Activated T-cell treated with anti-CD3 and anti-CD28 coated beads, Interleukin-2, amount 50 U/mL, for 72 hours (primary cell): ENCODE measurements at places on chromosomes 13 and 19. TPM values are rescaled to one million over a fixed set of nuclear protein-coding genes. Genes with fewer than 3 reads are reported as not detected.
A peak's percentile ranks its signal among the peaks of the same experiment; 100 is the strongest.

DNA sequence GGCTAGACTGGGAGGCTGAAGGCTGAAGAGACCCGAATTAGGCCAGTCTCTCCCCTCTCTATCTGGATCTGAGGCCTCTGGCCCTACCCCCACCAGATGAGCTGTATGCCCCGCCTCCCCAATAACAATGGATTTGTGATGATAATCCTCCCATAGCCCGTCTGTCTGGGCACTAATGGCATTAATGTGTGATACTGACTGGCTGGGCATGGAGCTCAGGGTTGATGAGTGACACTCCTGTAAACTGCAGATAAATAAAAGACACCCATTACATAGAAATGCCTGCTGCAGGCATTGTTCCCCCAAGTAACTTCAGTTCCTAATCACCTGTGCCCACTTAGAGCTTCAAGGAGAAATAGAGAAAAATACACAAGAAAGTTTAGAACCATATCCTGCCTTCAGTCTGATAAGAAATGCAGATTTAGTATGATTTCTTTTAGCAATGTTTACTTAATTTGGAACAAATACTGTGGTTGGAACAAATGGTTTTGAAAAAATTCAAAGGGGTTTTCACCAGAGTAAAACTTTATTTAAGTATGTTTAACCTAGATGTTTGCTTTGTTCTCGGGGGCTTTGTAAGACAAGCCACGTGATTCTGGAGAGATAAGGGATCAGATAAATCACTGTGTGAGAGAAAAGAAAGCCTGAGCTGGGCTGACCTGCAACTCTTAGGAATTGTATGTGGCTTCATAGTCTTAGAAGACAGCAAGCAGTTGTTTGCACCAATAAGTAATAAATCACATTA is 60.3 kb downstream of the TNFRSF19 start:
- no peak overlapping the region for H3K27ac ChIP-seq
- H3K4me1 ChIP-seq: no peaks in the 10 kb centered on the region
- peaks cover 6% of the 10 kb centered on the region for H3K27me3 ChIP-seq
- DNase-seq: no peak
- H3K4me3 ChIP-seq: no peak overlapping the region

DNA sequence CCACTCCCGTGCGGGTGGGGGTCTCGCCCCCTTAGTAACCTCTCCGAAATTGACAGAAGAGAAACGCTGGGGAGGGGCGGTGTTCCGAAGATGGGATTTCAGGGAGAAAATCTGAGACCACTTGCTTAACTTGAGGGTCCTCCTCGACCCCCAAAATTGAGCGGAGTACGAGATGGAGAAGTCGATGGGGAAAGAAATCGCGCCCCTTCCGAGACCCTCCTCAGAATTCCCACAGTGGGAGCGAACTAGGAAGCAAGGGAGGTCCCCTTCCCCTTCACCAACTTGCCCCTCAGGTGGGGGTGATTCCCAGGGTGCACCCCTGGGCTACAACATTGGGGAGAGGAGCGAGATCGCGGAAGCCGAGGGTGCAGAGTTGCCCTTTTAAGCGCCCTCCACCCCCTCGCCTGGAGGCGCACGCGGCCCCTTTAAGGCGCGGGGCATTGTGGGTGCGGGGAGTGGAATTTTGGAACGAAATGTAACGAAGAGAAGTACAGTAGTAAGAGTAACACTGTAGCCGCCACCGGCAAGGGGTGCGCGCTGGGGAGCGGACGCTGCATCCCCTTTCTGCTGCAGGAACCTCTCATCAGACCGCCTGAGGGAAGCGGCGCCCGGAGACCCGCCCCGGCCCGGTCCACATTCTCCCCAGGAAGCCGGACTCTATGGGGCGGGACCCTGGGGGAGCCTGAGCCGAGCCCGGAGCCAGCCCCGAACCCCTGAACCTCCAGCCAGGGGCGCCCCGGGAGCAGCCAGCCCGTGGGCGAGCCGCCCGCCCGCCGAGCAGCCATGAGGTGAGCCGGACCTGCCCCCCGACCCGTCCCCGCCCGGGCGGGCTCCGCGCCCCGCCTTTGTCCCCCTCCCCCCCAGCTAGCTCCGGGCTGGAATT is at the start of gene VASP:
Gene VASP, plus strand, starts transcription at position 491 of the 883 bp plus-strand sequence. Its CDS starts 293 bp downstream, at position 784.
- peak; percentile 95 for DNase-seq
- peak within 1 kb of the TSS; percentile 96 for H3K27ac ChIP-seq
- no peaks in the 10 kb centered on the region for H3K27me3 ChIP-seq
- H3K4me3 ChIP-seq: peak within 1 kb of the TSS; percentile 98
- H3K4me1 ChIP-seq: peaks cover 42% of the 10 kb centered on the region

Gene FGF14
- not detected for total RNA-seq

Gene SPTBN4
- 4.8 TPM for total RNA-seq

Gene APLP1
- 2.4 TPM for total RNA-seq
